ENCODE measurements at places on chromosomes 1 and 21.

GRCh38 chr1:213389061-213389581 lies 338.1 kb downstream of the RPS6KC1 start:
- no peak for DNase-seq

DNA sequence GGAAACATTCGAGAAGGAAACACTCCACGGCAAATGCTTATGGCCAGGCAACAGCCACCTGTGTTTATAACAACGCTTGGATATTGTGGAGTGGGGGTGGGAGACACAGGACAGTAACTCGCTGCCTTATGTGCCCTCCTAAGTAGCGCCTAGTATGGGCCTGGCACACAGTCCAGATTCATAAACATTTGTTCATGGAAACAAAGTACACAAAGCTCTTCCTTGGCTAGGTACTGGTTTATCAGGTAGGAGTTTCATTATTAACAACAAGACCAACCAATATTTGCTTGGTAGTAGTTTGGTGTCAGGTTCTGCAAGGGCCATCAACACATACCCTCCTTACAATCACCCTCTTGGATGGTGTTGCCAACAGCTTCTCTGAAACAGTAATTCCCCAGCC lies 23.4 kb downstream of the TMCO4 start:
- DNase-seq: no peak

GRCh38 chr1:44244986-44245385 lies 31.7 kb downstream of the DMAP1 start:
- DNase-seq: no peak

- peak; percentile 9 for DNase-seq
These were observed 664 bp downstream of the FAM89A start for GRCh38 chr1:231039161-231040018.

DNA sequence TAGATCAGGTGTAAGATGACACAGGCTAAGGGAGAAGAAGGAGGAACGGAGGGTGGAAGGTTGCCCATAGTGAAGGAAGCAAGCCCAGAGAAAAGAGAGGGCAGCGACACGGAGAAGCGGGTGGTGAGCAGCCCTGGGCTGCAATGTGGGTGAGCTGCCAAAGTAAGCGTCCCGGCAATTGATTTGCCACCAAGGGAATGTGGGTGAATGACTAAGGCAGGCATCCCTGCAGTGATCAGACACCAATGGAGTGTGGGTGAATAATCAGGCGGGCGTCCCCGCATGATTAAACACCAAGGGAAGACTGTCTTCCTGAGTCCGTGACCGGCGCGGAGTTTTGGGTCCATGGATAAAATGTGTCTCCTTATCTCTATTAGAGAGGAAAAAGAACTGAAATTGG lies 79.6 kb downstream of the UCHL5 start:
- no peak for DNase-seq
